Caco-2 (cell line): ENCODE measurements at places on chromosomes 16 and 17. TPM values are rescaled to one million over a fixed set of nuclear protein-coding genes. Genes with fewer than 3 reads are reported as not detected.

DNA sequence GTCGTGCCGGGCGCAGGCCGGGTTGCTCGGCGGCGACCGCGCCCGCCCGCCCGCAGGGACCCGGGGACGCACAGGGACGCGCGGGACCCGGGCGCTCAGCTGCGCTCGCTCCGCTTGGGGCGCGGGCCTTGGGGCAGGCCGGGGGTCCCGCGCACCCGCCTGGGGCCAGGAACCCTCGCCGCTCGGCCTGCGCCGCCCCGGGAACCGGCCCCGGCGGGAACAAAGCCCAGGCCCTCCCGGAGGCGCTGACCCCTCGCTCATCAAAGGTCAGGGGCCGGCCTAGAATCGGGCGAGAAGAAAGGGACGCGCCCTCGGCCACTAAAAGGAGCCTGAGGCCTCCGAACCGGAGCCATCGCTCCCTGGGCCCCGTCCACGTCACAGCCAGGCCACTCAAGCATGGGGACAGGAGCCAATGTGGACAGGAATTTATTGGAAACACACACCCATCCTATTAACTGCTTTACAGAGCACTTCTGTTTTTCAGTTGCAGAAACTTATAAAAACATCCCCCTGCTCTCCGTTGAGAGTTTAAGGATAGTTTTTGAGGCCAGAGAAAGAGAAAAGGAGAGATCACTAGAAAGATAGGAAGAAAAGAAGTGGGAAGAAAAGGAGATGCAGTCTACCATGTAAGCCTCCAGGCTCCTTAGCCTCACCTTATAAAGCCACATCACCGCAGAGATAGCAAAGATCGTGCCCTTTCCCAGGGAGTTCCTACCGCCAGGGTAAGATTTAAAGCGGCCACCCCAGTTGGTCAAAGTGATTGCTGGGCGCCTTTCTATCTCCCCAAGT is 558 bp upstream of the ZFHX3 start:
- DNase-seq, result peak; percentile 92

DNA sequence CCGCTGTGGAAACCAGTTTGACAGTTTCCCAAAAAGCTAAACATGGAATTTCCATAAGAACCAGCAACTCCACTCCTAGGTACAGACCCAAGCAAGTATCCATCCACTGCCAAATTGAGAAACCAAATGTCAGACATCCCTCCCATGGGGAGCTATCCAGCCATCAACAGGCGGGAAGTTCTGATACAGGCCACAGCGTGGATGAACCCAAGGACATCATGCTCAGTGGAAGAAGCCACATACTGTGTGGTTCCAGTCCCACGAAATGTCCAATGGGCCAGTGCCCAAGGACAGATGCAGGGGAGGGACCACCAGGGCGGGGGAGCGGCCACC is 12.6 kb upstream of the BAIAP2 start:
- DNase-seq, result no peak

DNA sequence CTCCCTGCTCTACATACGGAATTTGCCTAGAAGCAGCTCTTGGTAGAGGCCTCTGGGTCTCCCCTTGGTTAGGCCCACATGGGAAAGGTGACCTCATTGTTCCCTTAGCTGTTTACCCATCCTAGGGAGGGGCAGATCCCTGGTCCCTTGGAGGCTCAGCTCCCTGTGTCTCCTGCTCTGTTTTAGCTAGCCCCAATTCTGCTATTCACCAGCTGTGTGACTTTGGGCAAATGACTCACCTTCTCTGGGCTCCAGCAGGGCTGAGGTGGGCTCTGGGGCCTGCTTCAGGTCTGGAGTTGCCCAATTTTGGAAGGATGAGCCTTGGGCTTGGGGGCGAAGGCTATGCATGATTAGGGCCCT is 3.9 kb downstream of the ABCC3 start:
- no peak for DNase-seq

DNA sequence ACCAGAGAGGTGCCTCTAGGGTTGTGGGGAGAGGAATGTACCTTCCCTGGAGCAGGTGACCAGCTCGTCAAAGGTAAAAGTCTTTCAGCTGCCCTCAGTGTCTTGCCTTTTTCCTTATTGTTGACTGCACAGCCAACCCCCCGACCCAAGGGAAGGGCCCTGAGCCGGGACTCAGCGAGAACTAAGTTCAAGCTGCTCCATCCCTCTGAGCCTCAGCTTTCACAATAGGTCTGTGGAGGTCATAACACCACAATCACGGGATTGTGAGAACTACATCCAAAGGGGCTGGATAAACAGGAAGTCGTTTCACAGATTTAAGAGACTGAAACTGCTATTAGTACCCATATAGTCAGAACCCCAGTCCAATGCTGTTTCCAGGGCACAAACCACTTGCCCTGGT is 2.6 kb upstream of the KRT36 start:
- no peak for DNase-seq

GRCh38 chr16:57536306-57537193 is at the start of gene CCDC102A:
CCDC102A (minus strand) TSS chr16:57536571; CDS start chr16:57529177, 7,394 bp downstream.
- DNase-seq, result no peak

DNA sequence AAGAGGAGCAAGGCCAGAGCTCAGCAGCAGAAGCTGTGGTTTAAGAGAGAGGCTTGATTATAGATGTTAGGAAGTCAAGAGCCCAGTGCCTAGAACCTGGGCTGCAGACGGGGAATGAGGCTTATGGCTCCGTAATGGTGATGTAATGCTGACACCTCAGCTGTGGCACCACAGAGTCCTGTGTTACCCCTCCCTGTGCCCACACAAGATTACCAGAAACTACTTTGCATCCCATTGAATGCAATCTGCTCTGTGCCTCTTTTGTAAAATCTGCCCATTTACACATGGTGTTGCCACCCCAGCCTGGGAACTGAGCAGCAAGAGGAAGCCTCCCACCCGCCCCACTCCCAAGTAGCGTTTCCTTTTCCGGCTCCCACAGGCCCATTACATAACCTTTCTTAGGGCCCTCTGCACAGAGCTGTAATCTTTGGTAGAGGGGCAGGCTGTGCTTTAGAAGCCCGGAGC is 57.0 kb downstream of the PITPNC1 start:
- no peak for DNase-seq

DNA sequence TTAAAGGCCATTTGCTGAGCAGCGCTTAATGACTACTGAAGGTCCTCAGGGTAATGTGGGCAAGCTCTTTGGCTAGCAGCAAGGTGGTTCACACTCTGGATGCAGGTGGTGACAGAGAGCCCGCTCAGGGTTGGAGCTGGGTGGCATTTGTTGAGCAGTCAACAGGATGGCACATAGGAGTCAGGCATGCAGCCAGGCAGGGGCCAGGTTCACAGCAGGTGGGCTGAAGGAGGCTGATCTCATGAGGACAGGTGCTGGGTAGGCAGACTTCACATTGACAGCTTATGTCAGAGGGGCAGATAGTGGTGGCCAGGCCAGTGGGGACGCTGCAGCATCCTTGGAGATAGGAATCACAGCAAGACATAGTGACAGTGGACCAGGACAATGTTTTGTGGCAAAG is 4.5 kb downstream of the KRTAP3-1 start:
- DNase-seq, result no peak

DNA sequence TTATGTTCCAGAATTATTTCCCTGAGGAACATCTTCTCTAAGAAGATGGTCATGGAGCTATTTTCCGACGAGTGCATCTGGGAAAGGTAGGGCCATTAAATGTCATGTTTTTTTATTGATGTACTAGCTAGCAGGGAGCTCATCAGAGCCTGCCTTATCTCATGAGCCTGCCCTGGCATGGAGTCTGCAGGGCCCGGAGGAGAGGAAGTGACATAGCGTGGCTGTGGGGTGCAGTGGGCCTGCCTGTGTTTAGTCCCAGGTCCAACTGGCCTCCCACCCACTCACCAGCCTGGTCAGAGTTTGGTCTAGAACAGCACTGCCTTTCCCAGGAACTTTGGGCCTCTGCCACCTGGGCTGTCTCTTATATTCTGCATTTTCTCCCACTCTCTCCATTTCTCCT is 389.8 kb downstream of the SNX29 start:
- no peak for DNase-seq

- DNase-seq, result no peak
Measured at GRCh38 chr16:1019231-1020090, 37.9 kb downstream of the SOX8 start.

DNA sequence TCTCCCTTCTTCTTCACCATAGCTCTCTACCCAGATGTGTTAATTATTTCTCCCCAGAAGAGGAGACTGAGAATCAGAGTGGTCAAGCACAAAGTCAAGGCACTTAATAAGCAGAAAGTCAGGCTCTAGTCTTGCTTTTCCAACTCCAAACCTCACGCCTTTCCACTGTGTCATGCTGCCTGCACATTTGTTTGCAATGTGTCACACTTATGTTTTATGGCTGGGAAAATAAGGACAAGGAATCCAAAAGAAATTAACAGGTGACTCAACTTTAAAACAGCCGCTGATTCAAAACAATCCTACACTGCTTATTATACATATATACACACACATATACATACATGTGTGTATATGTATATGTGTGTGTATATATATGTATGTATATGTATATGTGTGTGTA is 255.7 kb upstream of the DYNLRB2 start:
- DNase-seq, result no peak

- no peak for DNase-seq
Measured at GRCh38 chr17:30091771-30092170, 24.8 kb upstream of the NSRP1 start.

DNA sequence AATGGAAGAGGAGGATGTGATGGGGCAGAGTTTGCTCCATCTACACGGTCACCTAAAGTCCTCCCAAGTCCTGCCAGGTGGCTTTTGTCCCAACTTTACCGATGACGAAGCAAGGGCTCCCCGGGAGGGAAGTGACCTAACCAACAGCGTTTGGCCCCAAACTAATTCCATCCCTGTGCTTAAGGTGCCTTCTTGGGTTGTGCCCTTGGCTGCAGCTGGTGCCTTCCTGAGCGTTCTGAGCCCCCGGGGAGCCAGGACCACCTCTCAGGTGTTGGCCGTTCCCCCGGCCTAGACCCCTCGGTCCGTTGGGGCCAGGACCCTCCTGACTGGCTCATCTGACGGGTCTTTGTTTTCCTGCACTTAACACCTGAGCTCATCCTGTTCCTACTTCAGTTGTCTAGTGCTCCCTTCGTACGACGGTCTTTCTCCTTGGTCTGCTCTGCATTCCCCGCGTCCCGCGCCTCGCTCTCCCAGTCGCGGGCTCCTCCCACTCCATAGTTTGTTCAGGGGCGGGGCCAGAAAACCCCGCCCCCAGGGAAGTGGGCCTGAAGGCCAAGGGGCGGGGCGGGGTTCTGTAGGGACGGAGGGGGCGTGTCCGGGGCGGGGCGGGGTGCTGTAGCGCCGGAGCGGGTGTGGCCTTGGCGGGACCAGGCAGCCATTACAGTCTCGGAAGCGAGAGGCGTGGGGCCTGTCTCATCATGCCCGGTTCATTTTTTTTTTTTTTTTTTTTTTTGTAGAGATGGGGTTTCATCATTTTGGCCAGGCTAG is 822 bp upstream of the ZSCAN10 start:
- peak; percentile 93 for DNase-seq

GRCh38 chr16:49462989-49463371 is 89.4 kb downstream of the C16orf78 start:
- DNase-seq, result no peak

DNA sequence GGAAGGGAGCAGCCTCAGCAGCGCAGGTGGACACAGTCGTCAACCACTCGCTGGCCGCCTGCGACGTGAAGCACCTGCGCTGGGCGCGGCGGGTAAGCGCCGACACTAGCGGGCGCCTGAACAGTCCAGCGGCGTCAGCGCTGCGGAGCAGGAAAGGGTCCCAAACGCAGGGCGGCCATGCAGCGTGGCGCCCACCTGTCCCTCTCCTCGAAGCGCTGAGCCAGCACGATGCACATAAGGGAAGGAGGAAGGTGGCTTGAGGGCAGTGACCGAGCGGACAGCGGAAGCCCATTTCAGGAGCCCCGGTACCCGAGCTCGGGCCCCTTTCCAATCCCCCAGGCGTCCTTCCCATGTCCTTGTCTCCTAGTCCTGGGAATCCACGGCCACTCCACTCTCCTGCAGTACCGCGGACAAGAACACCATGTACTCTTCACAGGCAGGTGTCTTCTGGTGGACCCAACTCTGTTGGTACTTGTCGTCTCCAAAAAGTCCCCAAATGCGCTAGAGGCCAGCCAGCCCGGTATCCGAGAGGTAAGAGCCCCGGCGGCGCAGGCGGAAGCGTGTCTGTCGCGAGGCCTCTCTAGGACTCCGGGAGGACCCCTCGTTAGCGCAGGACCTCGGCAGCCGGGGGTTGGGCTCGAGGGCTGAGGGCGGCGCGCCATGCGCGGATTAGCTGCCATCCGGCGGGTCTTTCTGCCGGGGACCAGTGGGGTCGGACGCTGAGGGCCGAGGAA is 14.4 kb downstream of the ZNF232 start:
- no peak for DNase-seq

DNA sequence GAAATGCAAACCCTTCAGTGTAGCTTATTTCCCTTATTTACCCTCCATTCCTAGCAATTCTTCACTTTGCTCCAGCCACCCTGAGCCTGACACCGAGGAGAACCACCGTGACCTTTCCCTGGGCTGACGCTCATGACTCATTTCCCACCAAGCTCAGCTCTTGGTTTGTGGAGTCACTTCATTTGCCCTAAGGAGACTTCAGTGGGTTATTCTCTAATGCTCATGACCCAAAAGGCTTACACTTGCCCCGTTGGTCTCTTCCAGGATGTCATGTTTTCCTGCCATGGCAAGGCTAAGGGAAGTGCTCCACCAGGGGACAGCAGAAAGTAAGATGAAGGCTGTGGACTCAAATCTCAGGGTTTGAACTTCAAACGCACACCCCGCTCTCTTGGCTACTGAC is 161.0 kb downstream of the CBLN1 start:
- no peak for DNase-seq

TMEM114 gene
- not detected in 2 replicates for total RNA-seq

KRT9 gene
- not detected in 2 replicates for total RNA-seq

CDK3 gene
- 5.2 and 6.8 TPM in 2 replicates for total RNA-seq

NUBP2 gene
- total RNA-seq, result 61.9 and 65.3 TPM in 2 replicates

LCMT1 gene
- 50.8 and 53.9 TPM in 2 replicates for total RNA-seq
